ENCODE measurements at places on chromosomes 1 and 21.
A peak's percentile ranks its signal among the peaks of the same experiment; 100 is the strongest.

DNA sequence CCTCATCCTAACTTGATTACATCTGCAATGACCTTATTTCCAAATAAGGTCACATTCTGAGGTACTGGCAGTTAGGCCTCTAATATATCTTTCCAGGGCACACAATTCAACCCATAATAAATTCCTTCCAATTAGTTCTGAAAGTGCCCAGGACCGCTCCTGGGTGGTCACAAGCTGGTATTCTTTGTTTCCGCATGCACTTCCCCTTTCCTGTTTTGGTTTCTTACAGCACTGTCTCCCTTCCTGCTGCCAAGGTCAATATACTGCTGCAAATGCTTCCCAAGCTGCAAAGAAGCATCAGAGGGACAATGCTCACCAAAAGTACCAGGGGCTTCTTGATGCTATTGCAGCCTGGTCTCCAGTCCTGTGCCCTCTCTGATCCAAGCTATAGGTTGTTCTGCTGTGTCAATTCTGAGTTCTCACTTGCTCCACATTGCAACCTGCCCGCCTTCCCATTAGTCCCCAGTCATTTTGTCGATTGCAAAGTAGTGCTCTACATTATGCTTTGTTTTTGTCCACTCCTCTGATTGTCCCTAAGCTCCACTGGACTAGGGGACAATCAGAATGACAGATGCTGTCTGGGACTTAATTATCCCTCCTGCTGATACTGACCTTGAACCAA lies 13.9 kb upstream of the XPR1 start:
- DNase-seq = no peak

- no peak for DNase-seq
Measured at GRCh38 chr1:204599098-204599497, 82.9 kb downstream of the MDM4 start.

DNA sequence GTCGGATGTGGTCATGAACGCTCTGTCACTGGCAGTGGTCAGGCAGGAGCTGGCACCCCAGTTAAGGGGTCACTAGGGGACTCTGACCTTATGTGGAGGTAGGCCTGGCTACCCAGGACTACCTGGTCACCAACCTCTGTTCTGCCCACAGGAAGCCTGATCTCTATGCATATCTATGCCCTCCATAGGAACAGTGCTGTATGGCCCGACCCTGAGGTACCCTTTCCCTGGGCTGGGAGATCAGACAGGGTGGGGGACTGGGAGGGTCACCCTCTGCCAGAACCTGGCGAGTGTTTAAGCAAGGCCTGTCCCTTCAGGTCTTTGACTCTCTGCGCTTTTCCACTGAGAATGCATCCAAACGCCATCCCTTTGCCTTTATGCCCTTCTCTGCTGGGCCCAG lies 19.0 kb downstream of the CYP4B1 start:
- no peak for DNase-seq

- DNase-seq = peak; percentile 55
Measured at GRCh38 chr1:203462878-203463277, 12.7 kb upstream of the PRELP start.

DNA sequence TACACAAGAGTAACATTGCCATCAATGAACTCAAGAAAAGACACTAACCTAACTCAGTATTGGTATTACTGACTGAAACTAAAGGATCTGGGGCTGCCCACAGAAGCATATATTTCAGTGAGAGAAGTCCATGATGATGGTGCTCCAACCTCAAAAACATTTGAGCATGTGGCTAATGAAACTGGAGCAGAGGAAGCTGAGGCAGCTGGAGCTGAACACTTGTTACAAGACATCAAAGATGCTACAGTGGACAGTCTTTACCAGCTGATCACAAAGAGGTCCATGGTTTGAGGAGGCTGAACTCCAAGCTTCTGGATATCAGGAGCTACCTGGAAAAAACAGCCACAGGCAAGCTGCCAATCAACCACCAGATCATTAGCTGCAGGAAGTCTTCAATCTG lies 42.2 kb upstream of the TTC39A start:
- DNase-seq = no peak

- no peak for DNase-seq
Measured at GRCh38 chr21:36310016-36310415, 10.0 kb upstream of the MORC3 start.

DNA sequence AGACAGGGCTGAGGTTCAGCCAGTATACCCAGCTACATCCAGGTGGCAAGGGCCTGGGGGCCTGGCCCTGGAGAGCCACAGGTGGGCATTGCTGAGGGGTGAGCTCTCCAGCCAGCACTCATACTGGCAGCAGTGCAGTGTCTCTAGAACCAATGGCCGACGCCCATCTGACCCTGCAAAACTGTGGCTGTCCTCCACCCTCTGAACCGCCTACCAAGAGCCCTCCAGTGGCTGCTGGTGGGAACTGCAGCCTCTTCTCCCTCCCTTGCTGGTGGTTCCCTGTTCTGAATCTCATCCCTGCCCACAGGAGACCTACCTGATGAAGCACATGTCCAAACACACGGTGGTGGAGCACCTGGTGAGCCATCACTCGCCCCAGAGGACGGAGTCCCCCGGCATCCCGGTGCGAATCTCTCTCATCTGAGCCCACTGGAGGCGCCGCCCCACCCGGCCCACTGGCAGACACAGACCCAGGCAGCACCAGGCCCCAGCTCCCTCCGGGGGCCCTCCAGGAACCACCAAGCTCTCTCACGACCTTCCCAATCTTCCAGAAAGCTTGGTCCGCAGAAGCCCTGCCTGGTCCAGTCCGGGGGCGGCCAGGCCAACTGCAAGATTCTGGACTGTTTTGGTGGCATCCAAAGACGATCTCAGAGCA lies 22.1 kb downstream of the A3GALT2 start:
- DNase-seq = peak; percentile 9

- DNase-seq = no peak
Measured at GRCh38 chr1:235404190-235404589, 37.0 kb downstream of the TBCE start.

DNA sequence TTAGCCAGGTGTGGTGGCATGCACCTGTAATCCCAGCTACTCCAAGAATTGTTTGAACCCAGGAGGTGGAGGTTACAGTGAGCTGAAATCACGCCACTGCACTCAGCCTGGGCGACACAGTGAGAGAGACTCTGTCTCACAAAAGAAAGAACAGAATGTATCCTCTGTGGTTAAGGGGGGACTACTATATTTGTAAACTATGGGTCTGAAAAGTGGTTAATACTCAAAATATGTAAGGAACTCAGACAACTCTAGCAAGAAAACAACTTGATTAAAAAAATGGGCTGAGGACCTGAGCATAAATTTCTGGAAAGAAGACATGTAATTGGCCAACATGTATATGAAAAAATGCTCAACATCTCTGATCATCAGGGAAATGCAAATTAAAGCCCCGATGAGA lies 11.2 kb downstream of the FNBP1L start:
- DNase-seq = no peak

- DNase-seq = no peak
Measured at GRCh38 chr1:223741861-223742260, 29.5 kb downstream of the CAPN2 start.

DNA sequence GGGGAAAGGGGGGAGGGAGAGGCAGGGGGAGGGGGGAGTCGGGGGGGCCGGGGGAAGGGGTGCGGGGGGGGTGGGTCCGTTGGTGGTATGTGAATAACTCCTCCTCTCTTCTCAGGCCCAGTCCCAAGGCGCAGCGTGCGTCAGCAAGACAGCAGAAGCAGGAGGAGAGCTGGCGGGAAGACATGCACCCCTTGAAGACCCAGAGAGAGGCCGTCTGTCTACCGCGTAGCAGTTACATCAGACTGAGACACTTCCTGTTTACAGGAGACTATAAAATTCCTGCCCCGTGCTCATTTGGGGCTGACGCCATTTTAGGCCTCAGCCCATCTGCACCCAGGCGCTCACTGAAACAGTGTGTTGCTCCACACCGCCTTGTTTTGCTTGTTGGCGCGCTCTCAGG lies 55.3 kb downstream of the SETD4 start:
- no peak for DNase-seq

All from fibroblast of skin of left biceps (primary cell).